ENCODE measurements at places on chromosomes 7 and 10.

DNA sequence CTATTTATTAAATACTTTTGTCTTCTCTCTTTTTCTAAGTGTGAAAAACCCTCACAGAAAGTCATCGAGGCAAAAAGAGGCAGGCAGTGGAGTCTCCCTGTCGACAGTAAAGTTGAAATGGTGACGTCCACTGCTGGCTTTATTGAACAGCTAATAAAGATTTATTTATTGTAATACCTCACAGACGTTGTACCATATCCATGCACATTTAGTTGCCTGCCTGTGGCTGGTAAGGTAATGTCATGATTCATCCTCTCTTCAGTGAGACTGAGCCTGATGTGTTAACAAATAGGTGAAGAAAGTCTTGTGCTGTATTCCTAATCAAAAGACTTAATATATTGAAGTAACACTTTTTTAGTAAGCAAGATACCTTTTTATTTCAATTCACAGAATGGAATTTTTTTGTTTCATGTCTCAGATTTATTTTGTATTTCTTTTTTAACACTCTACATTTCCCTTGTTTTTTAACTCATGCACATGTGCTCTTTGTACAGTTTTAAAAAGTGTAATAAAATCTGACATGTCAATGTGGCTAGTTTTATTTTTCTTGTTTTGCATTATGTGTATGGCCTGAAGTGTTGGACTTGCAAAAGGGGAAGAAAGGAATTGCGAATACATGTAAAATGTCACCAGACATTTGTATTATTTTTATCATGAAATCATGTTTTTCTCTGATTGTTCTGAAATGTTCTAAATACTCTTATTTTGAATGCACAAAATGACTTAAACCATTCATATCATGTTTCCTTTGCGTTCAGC lies 43.4 kb downstream of the TARP start:
- DNase-seq, result no peak

DNA sequence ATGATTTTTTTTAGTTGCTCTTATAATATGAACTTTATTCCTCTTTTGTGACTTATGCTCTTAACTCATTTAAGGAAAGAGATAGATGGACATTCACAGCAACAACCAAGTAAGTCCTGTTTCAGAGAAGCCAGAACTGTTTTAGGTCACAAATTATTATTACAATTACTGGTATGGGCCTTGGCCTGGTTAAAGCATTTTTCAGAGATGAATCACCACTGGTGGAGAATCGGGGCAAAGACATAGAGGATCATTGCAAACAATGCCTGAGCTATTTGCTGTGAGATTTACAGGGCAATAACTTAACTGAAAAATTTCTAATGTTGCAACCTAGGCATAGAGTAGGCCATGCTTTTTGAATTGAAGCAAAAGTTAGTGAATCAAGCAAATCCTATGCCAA lies 138.0 kb upstream of the YAE1 start:
- DNase-seq, result no peak

DNA sequence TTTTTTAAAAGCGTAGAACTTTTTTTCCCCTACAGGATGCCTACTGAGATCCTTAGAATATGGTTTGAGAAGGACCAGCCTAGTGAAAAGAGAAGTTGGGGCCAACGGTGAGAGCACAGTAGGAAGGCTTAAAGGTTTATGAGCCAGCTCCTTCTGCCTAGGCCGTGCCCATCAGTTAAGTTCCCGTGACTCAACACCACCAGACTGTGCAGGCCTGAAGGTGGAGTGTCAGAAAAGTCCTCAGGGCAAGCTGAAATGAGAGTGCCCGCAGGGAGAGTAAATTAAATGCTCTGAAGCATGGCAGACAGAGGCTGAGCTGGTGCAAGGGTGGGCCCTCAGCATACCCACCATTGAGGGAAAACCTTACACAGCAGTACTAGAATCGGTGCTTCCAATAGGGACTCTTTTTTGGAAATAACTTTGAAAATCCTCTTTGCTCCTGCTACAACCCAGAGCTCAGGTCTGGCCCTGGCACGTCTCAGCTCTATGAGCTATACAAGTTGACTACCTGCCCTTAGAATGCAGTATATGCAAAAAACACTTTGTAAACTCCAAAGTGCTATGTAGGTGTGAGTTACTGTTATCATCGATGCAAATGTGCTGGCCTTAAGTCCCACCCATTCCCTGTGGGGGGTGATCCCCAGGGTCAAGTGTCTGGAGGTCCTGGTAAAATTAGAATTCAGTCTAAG lies 15.2 kb upstream of the C10orf67 start:
- no peak for DNase-seq

DNA sequence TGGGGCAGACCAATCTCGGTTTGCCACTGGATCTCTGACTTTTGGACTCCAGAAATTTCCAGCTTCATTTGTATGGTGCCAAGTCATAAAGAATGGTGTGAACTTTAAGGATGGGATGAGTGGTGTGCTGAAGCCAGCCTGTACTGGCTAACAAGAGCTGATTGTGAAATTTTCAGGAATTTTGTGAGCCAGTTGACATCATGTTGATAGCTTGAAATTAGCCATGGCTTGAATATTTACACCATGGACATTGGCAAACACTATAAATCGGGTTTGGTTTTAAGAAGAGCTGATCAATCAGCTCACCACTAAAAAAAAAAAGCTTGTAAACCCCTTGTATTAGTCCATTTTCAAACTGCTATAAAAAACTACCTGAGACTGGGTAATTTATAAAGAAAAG lies 14.1 kb upstream of the MYH16 start:
- no peak for DNase-seq

DNA sequence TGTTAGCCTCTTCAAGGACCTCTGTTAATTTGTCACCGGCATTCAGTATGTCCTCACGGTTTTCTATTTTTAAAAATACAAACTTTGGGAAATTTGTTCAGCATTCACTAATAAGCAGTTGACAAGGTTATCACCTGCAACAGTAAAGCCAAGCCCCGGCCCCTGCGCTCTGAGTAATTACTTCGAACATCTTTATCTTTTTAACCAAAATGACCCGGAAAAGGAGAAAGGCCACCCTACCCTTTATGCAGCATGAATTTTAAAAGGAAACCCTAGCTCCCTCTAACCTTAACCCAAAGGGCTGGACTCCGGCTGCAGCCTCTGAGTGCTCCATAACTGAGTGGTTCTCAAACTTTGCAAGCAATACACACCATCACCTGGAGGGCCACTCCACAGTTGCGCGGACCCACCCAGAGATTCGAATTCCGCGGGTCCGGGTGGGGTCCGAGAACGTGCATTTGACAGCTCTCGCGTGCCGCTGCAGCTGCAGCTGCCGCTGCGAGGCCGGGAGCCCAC lies 940 bp downstream of the NSMCE4A start:
- no peak for DNase-seq

DNA sequence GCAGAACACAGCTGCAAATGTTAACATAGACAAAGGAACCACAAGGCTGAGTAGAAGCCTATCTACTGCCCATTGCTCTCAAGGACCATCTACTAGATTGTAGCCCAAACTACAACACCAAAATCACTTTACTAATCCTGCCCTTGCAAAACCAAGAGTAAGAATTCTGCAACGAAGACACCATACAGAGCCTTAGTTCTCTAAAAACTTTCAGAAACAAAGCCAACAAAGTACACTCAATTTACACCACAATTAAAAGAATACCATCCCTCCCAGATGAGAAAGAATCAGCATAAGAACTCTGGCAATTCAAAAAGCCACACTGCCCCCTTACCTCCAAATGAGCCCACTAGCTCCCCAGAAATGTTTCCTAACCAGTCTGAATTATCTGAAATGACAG lies 294.3 kb downstream of the CTNNA3 start:
- no peak for DNase-seq

DNA sequence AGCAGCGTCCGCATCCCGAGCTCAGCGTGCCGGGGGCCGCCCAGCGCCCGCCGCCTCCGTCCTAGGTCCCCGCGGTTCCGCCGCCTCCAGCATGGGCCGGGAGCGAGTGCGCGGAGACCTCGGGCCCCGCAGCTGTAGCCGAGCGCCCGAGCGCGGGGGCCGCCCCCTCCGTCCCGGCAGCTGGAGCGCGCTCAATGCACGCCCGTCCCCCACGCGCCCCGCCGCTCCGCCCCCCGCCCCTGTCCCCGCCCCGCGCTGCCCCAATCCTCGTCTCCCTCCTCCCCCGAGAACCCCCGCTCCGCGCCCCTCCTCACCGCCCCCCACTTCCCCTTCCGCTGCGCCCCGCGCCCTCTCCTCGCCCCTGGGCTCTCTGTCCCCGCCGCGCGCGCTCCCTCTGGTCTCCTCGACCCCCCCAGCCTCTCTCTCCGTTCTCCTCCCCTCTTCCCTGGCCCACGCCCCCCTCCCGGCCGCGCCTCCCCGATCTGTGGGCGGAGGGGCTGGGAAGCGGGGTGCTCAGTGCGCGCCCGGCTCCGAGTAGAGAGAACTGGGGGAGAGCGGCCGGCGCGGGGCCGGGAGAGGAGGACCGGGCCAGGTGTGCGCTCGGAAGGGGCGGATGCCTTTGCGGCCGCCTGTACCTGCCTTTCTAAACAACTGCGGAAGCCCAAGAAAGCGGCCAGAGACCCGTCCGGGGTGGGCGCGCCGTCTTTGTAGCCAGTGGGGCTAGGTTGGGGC lies at the start of gene VIPR2:
VIPR2 (minus strand) TSS at position 110 of the 732 bp plus-strand sequence; CDS start at position 14, 96 bp downstream.
- no peak for DNase-seq

DNA sequence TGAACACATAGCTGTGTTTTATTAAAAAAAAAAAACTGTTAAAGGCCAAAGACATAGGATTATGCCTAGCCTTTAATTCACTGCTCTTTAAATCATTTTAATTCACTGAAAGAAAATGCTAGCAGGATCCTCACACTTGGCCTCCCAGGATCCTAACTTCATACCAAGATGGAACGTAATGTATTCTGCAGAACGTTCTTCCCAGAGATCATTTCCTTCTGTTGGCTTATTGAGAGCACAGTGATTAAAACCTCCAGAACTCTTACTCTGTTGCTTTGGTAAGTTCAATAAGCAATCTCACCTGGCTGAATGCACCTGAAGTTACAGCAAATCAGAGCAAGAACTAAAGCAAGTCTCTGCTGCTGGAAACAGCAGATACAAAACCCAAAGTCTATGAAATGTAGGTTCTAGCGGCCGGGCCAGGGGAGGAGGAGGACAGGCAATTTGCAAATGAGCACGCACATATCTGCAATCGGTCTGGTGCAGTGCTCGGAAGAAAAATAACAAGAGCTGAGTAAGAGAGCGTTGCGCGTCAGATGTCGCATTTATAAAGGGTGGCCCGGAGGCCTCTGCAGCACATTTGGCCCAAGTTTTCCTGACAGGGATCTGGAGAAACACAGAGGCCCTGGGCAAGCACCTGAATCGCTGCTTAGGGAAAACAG lies 193.9 kb downstream of the FAM107B start:
- DNase-seq, result peak; percentile 39

Measured in cerebellar cortex (tissue), 1 donor.